ENCODE measurements at places on chromosomes 3 and 15.

DNA sequence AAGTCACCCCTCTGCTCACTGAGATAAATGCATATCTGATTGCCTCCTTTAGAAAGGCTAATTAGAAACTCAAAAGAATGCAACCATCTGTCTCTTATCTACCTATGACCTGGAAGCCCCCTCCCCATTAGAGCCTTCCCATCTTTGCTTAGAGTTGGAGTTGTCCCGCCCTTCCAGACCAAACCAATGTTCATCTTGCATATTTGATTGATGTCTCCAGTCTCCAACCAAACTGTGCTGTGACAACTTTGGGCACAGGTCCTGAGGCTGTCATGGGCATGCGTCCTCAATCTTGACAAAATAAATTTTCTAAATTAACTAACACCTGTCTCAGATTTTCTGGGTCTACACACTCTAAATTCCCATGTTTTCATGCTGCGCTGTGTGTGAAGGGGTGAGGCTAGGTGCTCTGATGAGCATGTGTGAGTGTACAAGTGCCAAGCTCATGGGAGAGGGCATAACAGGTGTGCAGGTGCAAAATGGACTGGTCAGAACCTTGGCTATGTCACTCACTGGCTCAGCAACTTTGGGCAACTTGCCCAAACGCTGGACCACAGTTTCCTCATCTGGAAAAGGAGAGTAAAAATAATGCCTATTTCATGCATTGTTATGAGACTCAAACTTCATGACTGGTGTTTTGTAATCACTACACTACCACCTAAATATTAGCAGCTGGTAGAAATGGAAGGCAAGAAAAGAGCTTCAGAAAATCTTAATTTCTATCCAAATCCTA is 7.2 kb downstream of the DAPK2 start:
- DNase-seq, result no peak

DNA sequence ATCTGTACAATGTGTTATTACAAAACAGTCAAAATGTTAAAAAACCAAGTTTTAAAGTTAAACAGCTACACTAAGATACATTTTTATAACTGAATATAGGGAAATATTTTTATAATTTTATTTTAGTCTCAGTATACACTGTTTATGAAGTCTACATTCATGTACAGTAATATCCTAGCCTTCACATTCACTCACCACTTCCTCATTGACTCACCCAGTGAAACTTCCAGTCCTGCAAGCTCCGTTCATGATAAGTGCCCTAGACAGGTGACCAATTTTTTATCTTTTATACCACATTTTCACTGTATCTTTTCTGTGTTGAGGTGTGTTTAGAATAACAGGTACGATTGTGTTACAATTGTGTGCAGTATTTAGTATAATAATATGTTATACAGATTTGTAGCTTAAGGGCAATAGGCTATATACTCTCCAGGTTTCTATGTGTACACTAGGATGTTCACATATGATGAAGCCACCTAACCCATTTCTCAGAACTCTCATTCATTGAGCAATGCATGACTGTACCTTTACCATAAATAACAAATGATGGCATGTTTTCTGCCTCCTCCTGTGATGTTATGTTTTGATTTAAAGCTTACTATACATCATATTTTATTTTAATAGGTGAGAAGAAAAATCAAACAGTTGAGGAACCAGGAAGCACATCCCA is 388.4 kb upstream of the NDN start:
- DNase-seq, result no peak

DNA sequence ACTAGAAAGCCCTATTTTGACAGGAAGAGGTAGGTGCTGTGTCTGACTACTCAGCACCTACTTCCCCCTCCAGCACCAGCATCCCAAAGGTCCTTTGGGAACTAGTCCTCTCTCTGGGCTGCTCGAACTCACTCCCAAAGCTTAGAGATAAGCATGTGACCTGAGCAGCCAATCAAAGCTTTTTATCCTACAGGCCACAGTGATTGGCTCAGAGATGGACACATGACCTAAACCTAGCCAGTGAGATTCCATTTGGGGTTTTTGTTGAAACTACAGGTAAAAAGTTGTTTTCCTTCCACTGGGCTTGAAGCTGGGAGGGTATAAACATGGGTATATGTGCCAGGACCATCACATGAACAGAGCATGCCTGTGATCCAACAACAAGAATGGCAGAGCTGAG is 186.5 kb upstream of the PPP2R3A start:
- no peak for DNase-seq

- DNase-seq, result no peak
Measured at GRCh38 chr3:181824961-181825360, 113.2 kb downstream of the SOX2 start.

- DNase-seq, result no peak
Measured at GRCh38 chr15:78004919-78005634, 72.4 kb downstream of the TBC1D2B start.
